ENCODE measurements at places on chromosomes 5 and 9. TPM values are rescaled to one million over a fixed set of nuclear protein-coding genes. Genes with fewer than 3 reads are reported as not detected.
A peak's percentile ranks its signal among the peaks of the same experiment; 100 is the strongest.

DNA sequence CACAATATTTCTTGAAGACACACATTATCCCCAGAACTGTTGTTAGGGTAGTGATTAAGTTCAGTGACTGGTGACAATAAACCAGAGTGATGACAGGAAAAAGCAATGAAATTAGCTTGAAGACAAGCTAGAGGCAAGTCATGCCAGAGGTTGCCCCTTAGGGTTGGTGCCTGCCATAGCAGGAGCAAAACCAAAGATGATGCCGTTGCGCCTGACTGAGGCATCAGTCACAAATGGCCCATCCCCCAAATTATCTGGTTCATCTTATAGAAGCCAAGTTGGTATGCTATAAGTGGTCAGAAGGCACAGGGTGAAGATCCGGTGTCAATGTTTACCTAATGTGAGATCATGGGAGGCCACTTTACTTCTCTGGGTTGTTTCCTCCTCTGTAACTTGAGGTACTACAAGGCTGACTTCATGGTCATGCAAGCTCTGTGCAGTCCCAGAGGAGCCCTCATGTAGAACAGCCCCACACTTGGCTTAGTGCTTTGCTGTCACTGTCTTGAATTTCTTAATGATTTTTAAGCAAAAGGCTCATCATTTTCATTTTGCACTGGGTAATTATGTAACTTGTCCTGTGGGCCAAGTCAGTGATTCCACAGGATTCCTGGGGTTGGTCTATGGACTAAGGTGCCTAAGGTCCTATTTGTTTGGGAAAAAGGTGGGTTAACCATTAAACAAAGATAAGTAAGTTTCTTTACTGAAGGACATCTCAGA lies 211.3 kb downstream of the MAN2A1 start:
- no peak for DNase-seq

DNA sequence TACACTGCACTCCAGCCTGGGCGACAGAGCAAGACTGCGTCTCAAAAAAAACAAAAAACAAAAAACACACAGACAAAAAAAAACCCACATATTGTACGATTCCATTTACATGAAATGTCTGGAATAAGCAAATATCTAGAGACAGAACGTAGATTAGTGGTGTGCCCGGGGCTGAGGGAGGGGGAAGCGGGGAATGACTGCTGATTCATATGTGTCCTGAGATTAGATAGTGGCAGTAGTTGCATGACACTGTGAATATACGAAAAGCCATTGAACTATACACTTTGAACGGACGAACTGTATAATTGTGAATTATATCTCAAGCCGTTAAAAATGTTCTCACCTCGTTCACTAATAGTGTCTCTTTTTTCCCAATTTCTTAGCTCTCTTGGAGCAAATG lies 23.9 kb downstream of the FGF1 start:
- no peak for DNase-seq

DNA sequence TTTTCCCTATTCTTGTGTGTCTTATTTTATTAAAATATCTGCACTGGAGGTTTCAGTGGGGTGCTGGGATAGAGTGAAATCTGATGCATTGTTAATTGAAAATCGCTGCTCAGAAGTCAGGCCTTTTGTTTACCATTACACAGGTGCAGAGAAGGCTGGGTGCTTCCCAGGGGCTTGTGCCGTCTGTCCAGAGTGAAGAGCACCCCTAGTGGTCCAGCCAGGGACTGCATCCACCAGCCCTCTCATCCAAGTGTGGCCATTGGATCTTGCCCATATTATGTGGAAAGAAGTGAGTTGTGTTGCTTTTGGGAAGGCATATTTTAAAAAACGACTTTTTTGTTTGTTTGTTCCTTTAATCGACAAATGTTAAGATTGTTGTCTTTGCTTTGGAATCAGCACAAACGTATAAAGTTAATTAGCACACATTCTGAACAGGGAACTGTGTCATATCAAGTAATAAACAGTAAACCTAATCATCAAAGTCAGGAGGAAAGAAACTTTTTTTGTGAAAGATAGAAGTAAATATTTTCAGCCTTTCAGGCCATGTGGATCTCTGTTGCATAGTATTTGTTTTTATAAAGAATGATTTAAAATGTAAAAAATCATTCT lies 315.6 kb downstream of the MTRR start:
- peak; percentile 15 for DNase-seq

DNA sequence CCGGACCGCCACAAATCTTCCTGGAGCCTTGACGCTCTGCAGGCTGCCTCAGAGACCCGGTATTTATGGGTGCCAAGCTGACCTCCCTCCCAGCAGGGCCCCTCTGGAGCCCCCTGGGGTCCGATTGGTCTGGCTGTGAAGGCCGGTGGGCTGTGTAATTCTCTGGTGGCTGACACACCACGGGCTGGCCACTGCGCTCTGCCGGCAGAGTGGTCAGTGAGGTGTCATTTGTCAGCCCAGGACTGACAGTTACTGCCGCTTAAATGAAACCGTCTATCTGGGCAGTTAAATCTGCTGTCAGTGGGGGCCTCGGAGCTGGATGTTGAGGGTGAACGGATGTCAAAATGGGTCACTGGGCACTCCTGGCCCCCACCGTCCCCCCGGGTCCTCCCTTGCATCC lies 10.7 kb downstream of the NR5A1 start:
- no peak for DNase-seq

DNA sequence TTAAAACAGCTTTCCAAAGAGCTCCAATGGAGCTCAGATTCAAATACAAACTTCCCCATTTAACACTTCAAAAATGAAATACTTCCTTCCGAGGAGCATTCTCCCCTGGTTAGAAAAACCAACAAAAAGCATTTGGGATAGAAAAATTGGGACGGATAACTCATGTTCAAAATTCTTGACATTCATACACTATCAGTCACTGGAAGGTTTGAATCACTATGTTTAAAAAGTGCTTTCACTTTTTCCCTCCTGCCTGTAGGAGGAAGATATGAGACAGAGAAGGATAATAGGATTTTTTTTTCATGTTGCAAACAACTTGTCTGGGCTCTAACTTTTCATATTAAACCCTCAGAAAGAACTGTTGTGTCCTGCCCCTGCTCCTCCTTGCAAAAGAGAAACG lies 412.0 kb downstream of the ACTL7B start:
- peak; percentile 82 for DNase-seq

The RNF208 gene
- total RNA-seq: not detected

DNA sequence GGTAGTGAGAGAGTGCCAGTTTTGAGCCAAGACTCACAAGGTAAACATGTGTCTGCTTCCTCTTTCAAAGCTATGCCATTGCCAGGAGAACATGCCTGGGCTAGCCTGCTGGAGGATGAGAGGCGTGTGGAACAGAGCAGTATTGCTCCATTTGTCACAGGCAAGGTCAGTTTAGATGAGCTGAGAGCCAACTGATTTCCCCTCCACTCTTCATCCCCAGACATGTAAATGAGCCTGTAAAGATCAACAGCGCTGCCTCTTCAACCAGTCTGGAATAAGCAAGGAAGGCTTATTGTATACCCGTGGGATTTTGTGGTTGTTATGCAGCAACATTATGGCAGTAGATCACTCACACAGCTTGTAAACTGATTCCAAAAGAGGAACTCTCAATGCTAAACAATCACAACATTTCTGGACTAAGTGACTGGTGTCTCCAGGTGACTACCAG lies 8.2 kb upstream of the GDNF start:
- DNase-seq: no peak

- DNase-seq: no peak
Measured at GRCh38 chr5:179648410-179648809, 24.9 kb upstream of the HNRNPH1 start.

- DNase-seq: no peak
Measured at GRCh38 chr5:98664736-98665135, 108.7 kb upstream of the RGMB start.

DNA sequence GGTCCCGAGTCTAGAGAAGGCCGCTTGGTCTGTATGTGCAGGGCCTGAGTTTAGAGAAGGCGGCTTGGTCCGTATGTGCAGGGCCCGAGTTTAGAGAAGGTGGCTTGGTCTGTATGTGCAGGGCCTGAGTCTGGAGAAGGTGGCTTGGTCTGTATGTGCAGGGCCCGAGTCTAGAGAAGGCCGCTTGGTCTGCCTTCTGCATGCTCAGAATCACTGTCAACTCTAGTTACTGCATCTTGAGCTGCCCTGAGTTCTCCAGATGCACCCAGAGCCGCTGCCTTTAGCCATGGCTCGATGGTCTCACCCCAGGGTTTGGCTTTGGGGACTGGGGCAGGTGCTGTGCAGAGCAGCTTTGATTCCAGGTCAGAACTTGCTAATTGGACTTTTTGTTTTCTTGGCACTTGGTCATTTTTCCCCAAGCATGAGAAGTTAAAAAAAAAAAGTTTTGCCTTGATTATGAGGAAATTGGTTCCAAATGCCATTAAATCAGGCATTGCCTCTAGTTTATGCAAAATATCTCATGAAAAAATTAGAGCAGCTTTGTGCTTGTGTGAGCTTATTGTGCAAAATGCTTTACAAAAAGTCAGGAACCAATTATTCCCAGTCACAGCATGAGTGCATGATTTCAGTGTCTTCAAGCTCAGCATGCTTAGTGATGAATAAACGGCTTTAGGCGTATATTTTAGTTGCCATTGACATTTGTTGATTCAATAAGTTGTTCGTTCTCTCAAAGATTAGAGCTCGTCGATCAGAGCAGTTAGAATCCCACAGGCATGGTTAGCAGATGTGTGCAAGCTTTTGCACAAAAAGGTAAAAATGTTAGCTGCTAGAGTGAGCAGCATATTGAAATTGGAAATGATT lies 25.4 kb upstream of the EXOC3 start:
- DNase-seq: no peak

The ANKRD55 gene
- not detected for total RNA-seq

GRCh38 chr5:9479361-9479760 lies 66.5 kb downstream of the SEMA5A start:
- peak; percentile 74 for DNase-seq

The EIF4E1B gene
- total RNA-seq: not detected
